ENCODE measurements at places on chromosomes 16 and 17.

- DNase-seq = no peak
Observed at GRCh38 chr17:28982131-28982793, 23.6 kb downstream of the SEZ6 start.

GRCh38 chr16:9082422-9082821 lies 9.0 kb upstream of the HAPSTR1 start:
- no peak for DNase-seq

- no peak for DNase-seq
Observed at GRCh38 chr16:29968205-29968604, 5.5 kb upstream of the TAOK2 start.

GRCh38 chr16:76081967-76082366 lies 195.2 kb upstream of the CNTNAP4 start:
- no peak for DNase-seq

GRCh38 chr17:80364091-80364691 lies 50.8 kb upstream of the ENDOV start:
- DNase-seq = no peak

GRCh38 chr17:80789356-80789902 lies 202.2 kb upstream of the CHMP6 start:
- no peak for DNase-seq

- no peak for DNase-seq
Observed at GRCh38 chr17:44559634-44560554, 2.6 kb downstream of the FZD2 start.

GRCh38 chr16:1261131-1261892 lies 5.4 kb downstream of the TPSD1 start:
- DNase-seq = no peak

DNA sequence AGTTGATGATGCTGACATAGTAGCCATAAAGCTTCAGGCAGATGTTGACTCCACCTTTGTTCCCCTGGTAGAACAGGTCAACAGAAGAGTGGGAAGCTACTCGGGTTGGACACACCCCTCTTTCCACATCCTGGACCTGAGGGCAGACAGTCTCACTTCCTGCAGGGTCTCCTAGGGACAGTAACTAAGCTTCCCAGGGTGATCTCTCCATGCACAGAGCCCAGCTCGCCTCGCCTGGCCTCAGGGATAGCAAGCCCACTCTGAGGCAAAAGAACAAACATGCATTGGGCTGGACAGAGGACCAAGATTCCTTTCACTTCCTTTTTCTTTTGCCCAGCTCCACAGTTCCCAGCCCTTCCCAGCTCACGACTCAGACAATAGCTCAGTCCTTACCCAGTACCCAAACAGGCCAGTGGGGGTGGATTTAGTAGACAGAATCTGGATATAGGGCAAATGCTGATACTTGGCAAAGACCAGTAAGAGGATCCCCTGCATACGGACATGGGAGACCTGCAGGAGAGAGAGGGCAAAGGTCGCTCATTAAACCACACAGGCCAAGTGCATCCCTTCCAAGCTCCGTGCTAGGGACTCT lies 7.0 kb downstream of the INPP5K start:
- DNase-seq = peak; percentile 85

DNA sequence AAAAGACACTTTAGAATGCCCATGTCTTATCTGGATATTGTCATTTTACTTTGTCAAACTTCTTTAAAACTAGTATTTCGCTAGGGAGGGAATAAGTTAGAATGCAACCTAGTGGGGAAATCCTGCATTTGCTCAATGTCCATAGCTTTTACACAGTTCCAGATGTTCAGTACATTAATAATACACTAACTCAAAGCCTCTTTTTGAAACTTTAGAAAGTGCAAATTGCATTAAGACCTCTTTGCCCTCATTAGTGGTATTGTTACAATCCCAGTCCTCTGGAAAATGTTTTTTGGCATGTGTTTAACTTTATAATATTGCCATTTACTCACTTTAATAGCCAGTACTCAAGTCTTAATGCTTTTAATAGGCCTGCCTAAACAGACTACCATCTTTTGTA lies 106.8 kb downstream of the BRIP1 start:
- no peak for DNase-seq

GRCh38 chr17:47870056-47870455 lies 19.1 kb upstream of the SP6 start:
- no peak for DNase-seq

- DNase-seq = no peak
Observed at GRCh38 chr17:69245617-69246016, 17.0 kb upstream of the ABCA10 start.

DNA sequence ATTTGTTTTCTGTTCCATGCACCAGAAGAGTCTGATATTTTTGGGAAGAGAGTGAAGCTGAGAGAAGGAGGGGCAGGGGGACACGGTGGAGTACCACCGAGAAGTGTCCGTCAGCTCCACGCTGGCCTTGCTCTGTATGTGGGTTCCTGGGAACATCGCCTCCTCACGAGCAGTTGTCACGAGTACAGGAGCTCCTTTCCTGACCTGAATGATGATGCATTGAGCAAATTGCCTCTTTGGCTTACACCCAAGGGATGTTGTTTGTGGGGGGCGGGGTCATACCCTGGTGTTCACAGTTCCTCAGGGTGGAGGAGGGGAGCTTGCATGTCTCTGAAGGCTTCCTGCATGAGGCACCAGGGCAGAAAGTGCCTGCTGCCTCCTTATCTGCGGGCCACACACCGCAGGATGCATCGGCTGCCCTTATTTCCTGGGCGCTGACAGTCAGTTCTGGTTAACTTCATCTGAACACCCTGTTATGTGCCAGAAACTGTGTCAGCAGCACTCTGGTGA lies 36.2 kb downstream of the RGS9 start:
- DNase-seq = peak; percentile 38

DNA sequence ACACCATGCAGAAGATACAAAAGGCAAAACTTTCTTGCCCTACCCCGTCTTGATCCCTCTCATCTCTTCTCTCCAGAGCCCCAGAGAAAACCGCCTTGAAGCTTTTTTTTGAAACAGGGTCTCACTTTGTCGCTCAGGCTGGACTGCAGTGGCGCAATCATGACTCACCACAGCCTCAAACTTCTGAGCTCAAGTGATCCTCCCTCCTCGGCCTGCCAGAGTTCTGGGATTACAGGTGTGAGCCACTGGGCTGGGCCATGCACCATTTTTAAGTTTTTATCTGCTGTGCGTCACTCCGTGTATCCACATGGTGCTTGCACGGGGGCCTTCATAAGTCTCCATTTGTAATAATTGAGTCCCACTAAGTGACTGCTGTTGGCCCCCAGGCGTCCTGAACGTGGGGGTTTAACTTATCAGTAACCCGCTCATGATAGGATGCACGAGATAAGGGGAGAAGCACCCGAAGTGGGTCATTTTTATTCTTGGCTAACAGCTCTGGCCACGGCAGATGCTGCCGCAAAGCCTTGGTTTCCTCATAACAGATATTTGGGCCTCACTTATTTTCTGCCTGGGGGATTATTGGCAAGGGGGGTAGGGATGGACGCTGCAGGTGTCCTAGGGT lies 8.6 kb downstream of the DNAH17 start:
- no peak for DNase-seq

GRCh38 chr16:10889855-10890254 lies 12.9 kb downstream of the CIITA start:
- DNase-seq = no peak

- DNase-seq = no peak
Observed at GRCh38 chr16:87724490-87725291, 41.1 kb downstream of the KLHDC4 start.

DNA sequence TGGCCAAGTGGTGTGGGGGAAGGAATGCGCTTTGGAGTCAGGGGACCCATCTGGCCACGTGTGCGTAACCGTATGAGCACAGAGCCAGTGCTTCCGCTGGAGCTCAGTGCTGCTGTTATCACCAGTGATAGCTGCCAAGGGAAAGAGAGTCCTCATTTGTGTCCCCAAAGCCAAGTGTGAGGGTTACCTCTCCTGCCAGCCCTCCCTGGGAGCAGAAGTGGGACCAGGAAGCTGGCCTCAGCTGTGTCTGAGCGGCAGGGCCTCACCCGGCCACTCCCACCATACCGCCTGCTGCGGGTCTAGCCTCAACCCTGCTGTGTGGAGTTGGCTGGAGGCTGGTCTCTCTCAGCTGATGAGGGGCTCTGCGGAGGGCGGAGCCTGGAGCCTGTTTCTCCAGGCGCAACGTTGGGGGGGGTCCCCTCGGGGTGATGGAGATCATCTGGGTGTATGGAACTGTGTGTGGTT lies 44.5 kb downstream of the MEAK7 start:
- DNase-seq = peak; percentile 6

DNA sequence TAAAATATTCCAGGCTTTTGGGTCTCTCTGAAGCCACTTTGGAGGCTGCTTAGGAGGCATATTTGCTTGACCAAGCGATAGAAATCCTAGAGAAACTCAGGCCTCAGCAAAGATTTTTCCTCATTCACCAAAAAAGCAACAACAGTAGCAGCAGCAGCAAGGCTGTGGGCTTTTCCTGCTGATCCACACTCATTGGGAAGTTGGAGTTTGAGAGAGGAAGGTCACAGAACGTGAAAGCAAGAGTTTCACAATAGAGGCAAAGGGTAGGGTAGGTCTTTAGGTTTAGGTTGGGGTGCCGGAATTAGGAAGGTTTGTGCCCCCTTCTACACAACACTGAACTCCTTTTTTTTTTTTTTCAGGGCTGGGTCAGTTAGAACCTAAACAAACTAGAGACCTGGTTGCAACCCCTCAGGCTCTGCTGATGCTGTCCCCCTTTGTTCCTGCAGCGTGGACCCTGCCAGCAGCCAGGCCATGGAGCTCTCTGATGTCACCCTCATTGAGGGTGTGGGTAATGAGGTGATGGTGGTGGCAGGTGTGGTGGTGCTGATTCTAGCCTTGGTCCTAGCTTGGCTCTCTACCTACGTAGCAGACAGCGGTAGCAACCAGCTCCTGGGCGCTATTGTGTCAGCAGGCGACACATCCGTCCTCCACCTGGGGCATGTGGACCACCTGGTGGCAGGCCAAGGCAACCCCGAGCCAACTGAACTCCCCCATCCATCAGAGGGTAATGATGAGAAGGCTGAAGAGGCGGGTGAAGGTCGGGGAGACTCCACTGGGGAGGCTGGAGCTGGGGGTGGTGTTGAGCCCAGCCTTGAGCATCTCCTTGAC lies 2.0 kb downstream of the TMUB2 start:
- no peak for DNase-seq

DNA sequence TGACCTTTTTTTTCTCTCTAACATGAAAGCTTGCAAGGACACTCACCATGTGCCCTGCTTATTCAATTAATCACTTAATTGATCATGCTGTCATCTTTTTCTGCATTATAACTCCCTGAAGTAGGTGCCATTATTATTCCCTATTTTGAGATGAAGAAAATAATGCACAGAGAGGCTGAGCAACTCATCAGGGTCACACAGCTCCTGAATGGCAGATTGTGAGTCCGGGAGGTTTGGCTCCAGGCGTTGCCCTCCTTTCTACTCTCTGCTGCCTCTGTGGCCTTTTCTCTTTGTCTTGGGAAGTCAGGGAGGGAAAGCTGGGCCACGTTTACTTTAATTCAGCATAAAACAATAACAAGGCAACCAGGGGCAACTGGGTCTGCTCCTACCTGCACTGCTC lies 17.2 kb upstream of the N4BP1 start:
- no peak for DNase-seq

DNA sequence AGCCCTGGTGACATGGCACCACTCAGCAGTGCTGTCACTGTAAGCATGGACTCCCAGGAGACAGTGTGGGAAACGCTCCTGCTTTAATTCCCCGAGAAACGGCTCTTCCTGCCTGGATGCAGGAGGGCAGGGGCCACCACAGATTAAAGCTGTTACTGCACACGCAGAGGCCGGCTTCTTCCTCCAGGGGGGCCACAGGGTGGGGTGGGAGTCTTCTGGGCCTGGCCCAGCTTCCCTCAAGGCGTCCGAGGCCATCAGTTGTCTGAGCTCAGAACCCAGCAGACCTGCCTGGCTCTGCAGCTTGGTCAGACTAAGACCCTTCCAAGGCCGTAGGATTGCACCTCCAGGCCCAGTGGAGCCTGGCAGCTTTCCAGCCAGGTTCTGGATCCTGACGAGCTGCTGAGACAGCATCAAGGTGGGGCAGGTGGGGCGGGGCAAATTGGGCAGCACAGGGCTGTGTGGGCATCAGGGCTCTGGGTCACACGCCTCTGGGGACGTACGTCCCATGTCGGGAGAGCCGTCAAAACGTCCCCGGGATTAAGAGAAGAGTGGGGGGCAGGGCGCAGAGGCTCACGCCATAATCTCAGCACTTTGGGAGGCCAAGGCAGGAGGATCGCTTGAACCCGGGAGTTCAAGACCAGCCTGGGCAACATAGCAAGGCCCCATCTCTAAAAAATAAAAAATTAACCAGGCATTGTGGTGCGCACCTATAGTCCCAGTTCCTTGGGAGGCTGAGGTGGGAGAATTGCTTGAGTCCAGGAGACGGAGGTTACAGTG lies 5.0 kb upstream of the CAPN15 start:
- no peak for DNase-seq

GRCh38 chr17:60968266-60968665 lies 290.6 kb downstream of the BCAS3 start:
- no peak for DNase-seq

- no peak for DNase-seq
Observed at GRCh38 chr17:4717791-4718190, 7.4 kb downstream of the ARRB2 start.

- DNase-seq = no peak
Observed at GRCh38 chr17:39732586-39732985, 2.3 kb upstream of the MIEN1 start.

DNA sequence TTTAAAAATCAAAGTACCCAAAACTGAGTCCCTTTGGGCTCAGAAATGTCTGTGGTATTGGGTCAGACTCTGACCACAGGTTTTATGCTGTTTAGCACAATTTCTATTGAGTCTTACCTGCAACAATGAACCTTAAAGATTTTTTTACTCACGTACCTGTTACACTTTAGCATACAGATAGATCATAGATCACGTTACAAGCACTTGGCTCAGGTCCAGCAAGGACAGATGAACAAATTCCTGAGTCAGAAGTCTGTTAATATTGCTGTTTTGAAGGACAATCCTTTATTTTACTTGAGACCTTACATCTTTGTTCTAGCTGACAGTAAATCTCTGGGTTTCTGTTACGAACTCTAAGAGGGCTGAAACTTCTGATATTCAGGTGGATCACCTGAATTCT lies 12.8 kb downstream of the SLC7A6OS start:
- DNase-seq = no peak

- no peak for DNase-seq
Observed at GRCh38 chr16:84919708-84920107, 91.6 kb downstream of the ZDHHC7 start.

DNA sequence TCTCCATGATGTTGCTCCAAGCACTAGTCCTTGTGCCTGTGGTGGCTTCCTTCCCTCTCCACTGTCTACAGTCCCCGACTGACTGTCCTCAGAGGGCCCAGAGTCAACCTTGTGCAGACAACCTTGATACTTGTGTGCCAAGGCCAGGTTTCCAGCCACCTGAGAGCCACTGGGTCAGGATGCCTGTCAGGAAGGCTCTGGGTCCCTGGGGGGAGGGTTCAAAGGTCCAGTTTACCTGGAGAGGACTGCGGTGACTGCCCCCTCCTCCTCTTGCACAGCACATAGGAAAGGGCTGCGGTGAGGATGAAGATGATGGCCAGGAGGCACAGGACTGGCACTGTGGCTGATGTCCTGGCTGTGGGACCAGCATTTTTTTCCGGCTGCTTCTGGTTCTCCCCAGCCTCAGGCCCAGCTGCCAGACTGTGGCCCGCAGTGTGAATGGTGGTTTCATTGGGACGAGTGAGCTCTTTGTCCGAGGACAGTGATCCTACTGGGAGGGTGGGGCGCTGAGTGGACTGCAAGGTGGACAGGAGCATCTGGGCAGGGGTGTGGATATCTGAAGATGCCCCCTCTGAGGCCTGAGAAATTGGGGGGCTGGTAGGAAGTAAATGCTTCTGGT lies 3.7 kb downstream of the MED11 start:
- DNase-seq = no peak

Data from left colon (tissue), 2 donors.